ENCODE measurements at places on chromosomes 7 and 10. TPM values are rescaled to one million over a fixed set of nuclear protein-coding genes. Genes with fewer than 3 reads are reported as not detected.

GRCh38 chr10:124221356-124222317 is 128.2 kb upstream of the CHST15 start:
- H3K27ac ChIP-seq: no peak overlapping the region
- H3K27me3 ChIP-seq: no peaks in the 10 kb centered on the region
- no peak overlapping the region for H3K4me3 ChIP-seq

GRCh38 chr10:1633783-1634182 is 103.5 kb downstream of the ADARB2 start:
- H3K36me3 ChIP-seq: no peaks in the 10 kb centered on the region
- DNase-seq: no peak
- H3K27ac ChIP-seq: no peak overlapping the region
- H3K4me1 ChIP-seq: no peaks in the 10 kb centered on the region

DNA sequence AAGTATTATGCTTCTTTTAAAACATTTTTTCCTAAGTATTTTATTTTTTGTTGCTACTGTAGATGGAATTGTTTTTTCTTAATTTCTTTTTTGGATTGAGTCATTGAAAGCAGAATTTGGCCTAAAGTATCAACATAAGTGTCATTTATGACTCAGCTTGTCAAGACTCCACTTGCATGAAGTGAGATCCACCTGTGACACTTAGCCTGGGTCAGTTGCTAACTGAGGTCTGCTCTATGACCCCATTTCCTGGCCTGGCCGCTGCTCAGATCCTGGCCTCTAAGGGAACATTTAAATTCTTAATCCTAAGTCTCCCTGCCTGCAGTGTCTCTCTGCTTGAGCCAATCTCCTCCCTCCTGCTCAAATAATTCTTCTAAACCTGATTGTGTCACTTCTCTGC is 35.5 kb downstream of the TMEM270 start:
- peak overlapping the region; percentile 66 for H3K27ac ChIP-seq
- H3K27me3 ChIP-seq: no peaks in the 10 kb centered on the region
- H3K4me1 ChIP-seq: peaks cover 56% of the 10 kb centered on the region
- DNase-seq: no peak

CNPY1 gene
- total RNA-seq: not detected

DNA sequence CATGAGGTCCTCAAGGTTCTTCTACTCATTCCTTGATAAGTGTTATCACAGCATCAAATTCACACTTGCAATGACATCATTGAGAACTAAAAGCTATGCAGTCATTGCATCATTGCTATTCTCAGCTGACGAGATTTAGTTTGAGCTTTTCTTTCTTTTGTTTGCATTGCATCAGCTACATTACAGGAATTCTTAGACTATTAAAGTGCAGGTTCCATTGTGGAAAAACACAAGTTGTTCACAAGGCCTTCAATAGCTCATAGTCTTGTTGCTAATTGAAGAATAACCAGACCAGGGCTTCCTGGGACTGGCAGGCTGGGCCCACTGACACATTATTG is 139.3 kb downstream of the CXCL12 start:
- DNase-seq: no peak
- H3K36me3 ChIP-seq: no peaks in the 10 kb centered on the region
- H3K27me3 ChIP-seq: no peaks in the 10 kb centered on the region

HNRNPH3 gene
- total RNA-seq: 57.8 TPM

- DNase-seq: no peak
- no peaks in the 10 kb centered on the region for H3K27me3 ChIP-seq
- no peaks in the 10 kb centered on the region for H3K4me1 ChIP-seq
- peaks cover 85% of the 10 kb centered on the region for H3K36me3 ChIP-seq
- H3K4me3 ChIP-seq: no peak overlapping the region
Observed at GRCh38 chr10:13139150-13139549, 22.2 kb upstream of the MCM10 start.

- H3K27ac ChIP-seq: no peak overlapping the region
- no peak overlapping the region for H3K4me3 ChIP-seq
- H3K36me3 ChIP-seq: no peaks in the 10 kb centered on the region
- H3K4me1 ChIP-seq: peaks cover 5% of the 10 kb centered on the region
Observed at GRCh38 chr7:140239653-140239935, 62.8 kb upstream of the KDM7A start.

DNA sequence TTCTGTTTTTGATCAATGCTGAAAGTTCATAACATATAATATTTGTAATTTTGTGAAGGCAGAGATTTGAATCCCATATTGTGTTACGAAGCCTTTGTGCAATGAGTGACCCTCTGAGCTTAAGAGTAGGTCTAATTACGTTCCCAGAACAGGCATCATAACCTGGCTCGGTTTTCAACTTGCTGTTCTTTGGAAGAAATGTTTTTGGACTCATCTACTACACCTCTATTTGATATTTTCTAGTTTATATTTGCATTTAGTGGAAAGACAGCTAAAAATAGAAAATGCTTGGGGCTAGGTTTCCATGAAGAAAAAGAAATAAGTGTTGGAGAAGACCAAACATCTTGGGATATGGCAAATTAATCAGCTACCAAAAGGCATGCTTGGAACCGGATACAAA is 234.8 kb downstream of the AGMO start:
- H3K36me3 ChIP-seq: no peaks in the 10 kb centered on the region
- H3K4me1 ChIP-seq: peaks cover 4% of the 10 kb centered on the region
- H3K27ac ChIP-seq: no peak overlapping the region
- no peak overlapping the region for H3K4me3 ChIP-seq

IDI2 gene
- total RNA-seq: not detected

ZNF438 gene
- total RNA-seq: 11.6 TPM

ATP6V0E2 gene
- total RNA-seq: 55.1 TPM

DNA sequence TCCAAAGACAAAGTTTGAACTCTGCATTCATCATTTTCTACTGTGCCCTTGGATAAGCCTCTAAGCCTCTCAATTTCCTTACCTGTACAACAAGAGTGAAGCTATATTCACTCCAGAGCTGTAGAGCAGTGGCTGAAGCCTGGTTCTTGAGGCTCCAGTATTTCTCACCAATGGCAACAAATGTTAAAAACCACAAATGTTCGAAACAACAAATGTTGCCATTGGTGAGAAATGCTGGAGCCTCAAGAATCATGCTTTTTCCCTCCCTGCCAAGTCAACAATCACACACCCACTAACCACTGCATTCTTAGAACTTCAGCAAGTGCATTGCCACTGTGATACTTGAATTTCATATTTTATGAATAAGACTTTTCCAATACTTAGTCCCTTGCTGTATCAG is 237.9 kb downstream of the TMEM26 start:
- H3K4me3 ChIP-seq: no peak overlapping the region
- H3K4me1 ChIP-seq: no peaks in the 10 kb centered on the region
- H3K36me3 ChIP-seq: no peaks in the 10 kb centered on the region
- H3K27me3 ChIP-seq: no peaks in the 10 kb centered on the region
- DNase-seq: no peak

Measured in esophagus muscularis mucosa (tissue), 4 donors.